T-helper 1 cell treated with Interleukin-12 subunit alpha and Interleukin-12 subunit beta and Interleukin-4 antibody, amounts not matched to agents 30 ng/mL and 1 ng/mL, for 36 hours (primary cell): ENCODE measurements at places on chromosomes 2 and 18. TPM values are rescaled to one million over a fixed set of nuclear protein-coding genes. Genes with fewer than 3 reads are reported as not detected.

The MEP1B gene
- 0.10 TPM in 1 of 2 replicates, not detected in the other for total RNA-seq

The MPHOSPH10 gene
- total RNA-seq: 42.5 and 43.5 TPM in 2 replicates

The C2orf72 gene
- 0.10 TPM in 1 of 2 replicates, not detected in the other for total RNA-seq

The ZNF804A gene
- total RNA-seq: not detected in 2 replicates

The DSEL gene
- not detected in 2 replicates for total RNA-seq

The WDR12 gene
- 69.0 and 77.5 TPM in 2 replicates for total RNA-seq

The KLHL41 gene
- total RNA-seq: not detected in 2 replicates

The IL1RL2 gene
- not detected in 2 replicates for total RNA-seq
